ENCODE measurements at places on chromosomes 4 and X. TPM values are rescaled to one million over a fixed set of nuclear protein-coding genes. Genes with fewer than 3 reads are reported as not detected.

Gene ZNF718
- total RNA-seq: 1.8 TPM

- H3K27me3 ChIP-seq: no peaks in the 10 kb centered on the region
- H3K4me3 ChIP-seq: no peak overlapping the region
- H3K36me3 ChIP-seq: no peaks in the 10 kb centered on the region
- no peak for DNase-seq
- no peaks in the 10 kb centered on the region for H3K4me1 ChIP-seq
- no peak overlapping the region for H3K27ac ChIP-seq
These were observed 124.6 kb downstream of the GRIA3 start for GRCh38 chrX:123308658-123309057.

DNA sequence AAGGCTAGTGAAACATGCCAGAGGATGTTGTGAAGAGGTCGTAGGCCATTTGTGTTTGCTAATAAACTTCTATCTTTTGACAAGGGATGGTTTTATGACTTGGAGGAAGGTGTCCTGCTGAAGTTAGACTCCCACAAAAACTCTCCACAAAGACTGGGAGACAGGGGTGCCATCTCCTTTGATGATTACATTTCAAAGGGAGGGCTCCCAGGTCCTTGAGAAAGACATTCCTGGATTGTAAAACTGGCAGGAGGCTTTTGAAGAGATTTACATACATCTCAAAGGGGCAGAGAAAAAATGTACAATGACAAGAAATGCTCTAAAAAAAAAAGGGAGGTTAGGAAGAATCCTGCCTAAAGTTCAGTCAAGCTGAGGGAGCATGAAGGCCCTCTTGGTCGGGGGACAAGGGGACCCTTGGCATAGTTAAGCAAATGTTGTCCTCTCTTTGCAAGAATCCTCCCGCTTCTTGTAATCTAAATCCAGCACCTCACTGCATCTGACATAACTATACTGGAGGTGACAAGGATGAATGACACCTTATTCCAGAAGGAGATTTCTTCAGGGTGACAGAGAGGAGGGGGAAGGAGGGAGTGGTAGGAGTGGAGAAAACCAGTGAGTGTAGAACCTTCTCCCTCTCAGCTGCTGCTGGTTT is 41.1 kb upstream of the MGST2 start:
- DNase-seq: no peak
- peaks cover 38% of the 10 kb centered on the region for H3K27me3 ChIP-seq
- H3K4me1 ChIP-seq: no peaks in the 10 kb centered on the region
- H3K36me3 ChIP-seq: no peaks in the 10 kb centered on the region
- H3K27ac ChIP-seq: no peak overlapping the region
- no peak overlapping the region for H3K4me3 ChIP-seq

Gene TECRL
- total RNA-seq: not detected

- H3K4me3 ChIP-seq: no peak overlapping the region
- no peaks in the 10 kb centered on the region for H3K27me3 ChIP-seq
- DNase-seq: no peak
- H3K27ac ChIP-seq: no peak overlapping the region
- H3K36me3 ChIP-seq: no peaks in the 10 kb centered on the region
- no peaks in the 10 kb centered on the region for H3K4me1 ChIP-seq
These were observed 660.0 kb upstream of the POU3F4 start for GRCh38 chrX:82848111-82848510.

Gene AMMECR1
- total RNA-seq: 11.3 TPM

- no peaks in the 10 kb centered on the region for H3K36me3 ChIP-seq
- H3K27me3 ChIP-seq: no peaks in the 10 kb centered on the region
- no peak overlapping the region for H3K4me3 ChIP-seq
- H3K27ac ChIP-seq: no peak overlapping the region
- no peak for DNase-seq
These were observed 1953.0 kb upstream of the IGFBP7 start for GRCh38 chr4:59063015-59063720.

Measured in IMR-90 (cell line).